Coronary artery (tissue), 2 donors: ENCODE measurements at places on chromosomes 4 and X.
A peak's percentile ranks its signal among the peaks of the same experiment; 100 is the strongest.

- DNase-seq = no peak
Measured at GRCh38 chr4:121227341-121227792, 63.2 kb upstream of the TNIP3 start.

GRCh38 chr4:23202712-23203247 lies 510.0 kb downstream of the GBA3 start:
- no peak for DNase-seq

- no peak for DNase-seq
Measured at GRCh38 chrX:104343428-104344129, 88.8 kb upstream of the ESX1 start.

- DNase-seq = no peak
Measured at GRCh38 chr4:4818415-4819212, 40.9 kb upstream of the MSX1 start.

- no peak for DNase-seq
Measured at GRCh38 chr4:165844161-165844560, 28.9 kb upstream of the TLL1 start.

- no peak for DNase-seq
Measured at GRCh38 chr4:59973492-59973891, 1226.6 kb upstream of the ADGRL3 start.

DNA sequence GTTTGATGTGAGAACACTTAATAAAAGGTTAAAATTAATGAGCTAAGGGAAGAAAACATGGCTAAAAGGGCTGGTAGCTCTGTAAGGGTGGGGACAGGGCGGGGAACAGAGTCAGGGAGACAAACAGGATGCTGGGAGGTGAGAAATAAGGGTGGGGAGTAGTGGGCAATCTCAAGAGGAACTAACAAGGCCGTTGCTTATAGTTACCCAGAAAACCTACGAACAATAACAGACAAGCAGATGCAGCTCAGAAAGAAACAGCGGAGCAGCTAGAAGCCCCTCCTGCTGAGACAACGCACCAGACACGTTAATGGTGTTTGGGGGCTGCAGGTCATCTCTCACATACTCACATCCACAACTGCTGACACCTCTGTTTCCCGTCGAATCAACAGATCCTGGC lies 9.7 kb upstream of the KLF3 start:
- no peak for DNase-seq

- no peak for DNase-seq
Measured at GRCh38 chr4:66736606-66737005, 808.7 kb downstream of the CENPC start.

DNA sequence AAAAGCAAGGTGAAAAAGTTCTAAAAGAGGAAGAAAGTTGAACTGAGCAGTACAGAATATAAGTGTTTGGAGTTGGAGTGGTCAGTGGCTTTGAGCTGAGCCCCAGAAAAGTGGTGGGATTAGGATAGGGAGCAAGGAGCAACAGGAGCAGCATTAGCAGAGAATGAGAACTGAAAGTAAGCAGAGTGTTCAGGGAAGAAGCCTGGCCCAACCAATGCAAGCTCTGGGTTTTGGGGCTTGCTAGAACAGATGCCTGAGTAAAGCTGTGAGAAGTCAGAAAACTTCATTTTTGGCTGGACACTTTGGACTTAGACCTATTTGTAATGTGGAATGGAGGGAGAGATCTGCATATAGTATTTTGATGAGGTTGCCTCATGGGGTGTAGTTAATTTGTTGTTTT lies 17.8 kb downstream of the JADE1 start:
- DNase-seq = no peak

DNA sequence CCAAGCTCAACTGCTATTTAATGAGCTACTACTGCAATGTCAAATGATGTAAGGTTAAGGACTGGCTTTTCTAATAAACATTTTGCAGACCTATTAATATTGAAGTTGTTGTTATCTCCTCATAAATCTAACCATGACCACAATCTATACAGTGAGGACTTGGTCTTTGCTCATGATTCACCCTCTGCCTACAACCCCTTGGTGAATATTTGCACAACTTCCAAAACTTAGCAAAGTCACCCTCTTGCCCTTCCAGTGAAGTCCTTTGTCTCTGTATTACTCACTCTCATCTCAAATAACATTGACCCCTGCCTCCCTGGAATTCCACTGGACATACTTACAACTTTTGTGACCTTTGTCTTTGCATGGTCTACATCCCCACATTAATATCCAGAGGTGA lies 204.5 kb downstream of the KCNIP4 start:
- DNase-seq = no peak

GRCh38 chr4:40395908-40396793 lies 61.0 kb downstream of the CHRNA9 start:
- no peak for DNase-seq

- no peak for DNase-seq
Measured at GRCh38 chr4:37008199-37008598, 236.3 kb upstream of the NWD2 start.

DNA sequence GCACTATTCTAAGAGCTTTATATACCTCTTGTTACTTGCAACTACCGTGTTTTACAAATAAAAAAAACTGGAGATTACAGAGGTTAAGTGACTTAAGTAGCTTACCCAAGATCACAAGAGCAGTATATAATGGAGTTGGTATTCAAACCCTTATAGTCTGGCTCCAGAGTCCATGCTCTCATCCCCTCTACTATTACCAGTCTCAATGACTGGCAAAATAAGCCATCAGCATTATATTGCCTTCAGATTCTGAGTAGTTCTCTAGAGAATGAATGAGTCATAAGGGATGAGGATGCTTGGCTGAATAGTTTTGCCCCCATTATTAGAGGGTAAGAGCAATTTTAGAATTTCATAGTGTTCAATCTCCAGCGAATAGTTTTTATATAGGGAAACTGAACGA lies 170.1 kb upstream of the ATOH1 start:
- DNase-seq = no peak

- no peak for DNase-seq
Measured at GRCh38 chr4:106418444-106418843, 49.9 kb upstream of the GIMD1 start.

DNA sequence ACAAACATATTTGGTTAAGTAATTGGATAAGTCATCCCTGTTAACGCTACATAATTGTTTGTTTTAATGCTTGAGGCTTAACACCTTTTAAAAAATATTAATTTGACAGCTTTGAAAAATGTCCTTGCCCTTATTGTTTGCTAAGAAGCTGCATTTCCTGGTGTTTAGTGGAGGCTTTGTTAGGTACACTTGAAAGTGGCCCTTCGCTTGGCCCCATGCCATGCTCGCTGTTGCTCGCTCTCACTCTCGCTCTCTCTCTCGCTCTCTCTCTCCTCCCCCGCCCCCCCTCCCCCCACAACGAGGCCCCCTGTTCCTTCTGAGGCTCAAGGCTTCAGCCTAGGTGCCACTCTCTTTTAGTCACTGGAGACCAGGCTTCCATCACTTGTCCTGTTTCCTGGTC lies 139.6 kb downstream of the DCLK2 start:
- no peak for DNase-seq

DNA sequence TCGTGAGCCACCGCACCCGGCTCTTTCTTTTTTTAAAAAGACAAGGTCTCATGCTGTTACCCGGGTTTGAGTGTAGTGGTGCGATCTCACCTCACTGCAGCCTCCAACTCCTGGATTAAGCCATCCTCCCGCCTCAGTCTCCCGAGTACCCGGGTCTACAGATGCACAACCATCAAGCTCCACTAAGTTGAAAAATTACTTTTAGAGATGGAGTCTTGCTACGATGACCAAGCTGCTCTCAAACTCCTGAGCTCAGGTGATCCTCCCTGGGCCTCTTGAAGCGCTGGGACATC lies 2.0 kb downstream of the SLC25A6 start:
- no peak for DNase-seq

DNA sequence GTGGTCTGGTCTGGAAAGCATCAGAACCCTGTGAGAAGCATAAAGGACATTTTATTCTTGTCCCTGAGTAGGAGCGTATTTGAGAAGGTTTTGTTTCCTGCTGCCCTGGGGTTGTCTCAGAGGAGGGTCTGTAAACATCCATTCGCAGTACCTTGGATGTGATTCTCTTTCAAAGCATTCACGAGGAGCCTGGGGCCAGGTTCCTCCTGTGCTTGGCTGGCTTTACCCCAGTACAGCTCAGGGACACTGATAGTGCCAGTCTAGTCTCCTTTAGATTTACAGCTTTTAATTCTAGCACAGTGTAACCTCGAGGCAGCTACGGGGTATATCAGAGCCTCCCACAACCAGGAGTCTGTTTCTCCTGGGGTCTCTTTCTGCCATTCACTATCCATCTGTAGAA lies 2.7 kb downstream of the CLRN2 start:
- no peak for DNase-seq

- no peak for DNase-seq
Measured at GRCh38 chr4:103915224-103915869, 195.6 kb upstream of the TACR3 start.

GRCh38 chr4:8912506-8912905 lies 40.9 kb upstream of the HMX1 start:
- DNase-seq = peak; percentile 29

DNA sequence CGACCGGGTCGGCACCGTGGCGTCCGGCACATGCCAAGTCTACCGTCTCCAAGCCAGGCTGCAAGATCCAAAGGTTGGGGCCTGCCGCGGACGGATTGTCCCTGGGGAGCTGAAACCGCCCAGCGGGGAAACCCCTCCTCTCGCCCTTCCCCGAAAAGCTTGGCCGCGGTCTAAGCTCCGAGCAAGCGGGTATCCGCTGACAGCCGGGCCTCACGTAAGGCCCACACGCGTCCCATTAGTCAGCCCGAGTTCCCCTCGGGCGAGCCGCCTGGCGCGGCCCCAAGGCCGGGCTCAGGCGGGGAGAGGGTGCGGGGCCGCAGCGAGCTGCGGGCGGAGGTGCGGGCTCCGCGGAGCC lies 6.8 kb upstream of the BCOR start:
- peak; percentile 83 for DNase-seq

DNA sequence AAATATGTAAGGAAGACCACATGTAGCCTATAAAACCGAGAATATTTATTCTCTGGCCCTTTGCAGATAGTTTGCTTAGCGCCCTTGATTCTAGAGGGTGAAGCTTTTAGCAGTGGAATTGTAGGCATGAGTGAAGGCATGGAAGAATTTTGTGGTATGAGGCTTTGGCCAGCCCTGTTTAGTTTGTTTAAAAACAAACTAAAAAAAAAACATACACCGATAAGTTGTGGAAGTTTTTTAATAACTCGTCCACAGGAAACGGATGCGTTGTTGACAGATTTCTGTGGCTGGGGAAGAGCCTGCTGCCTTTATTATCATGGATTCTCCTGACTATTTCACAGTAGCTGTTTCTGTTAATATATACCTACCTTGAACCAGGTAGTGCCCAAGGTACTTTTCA lies 194.7 kb upstream of the LNX1 start:
- no peak for DNase-seq

- DNase-seq = no peak
Measured at GRCh38 chr4:81577392-81577791, 105.7 kb upstream of the RASGEF1B start.

DNA sequence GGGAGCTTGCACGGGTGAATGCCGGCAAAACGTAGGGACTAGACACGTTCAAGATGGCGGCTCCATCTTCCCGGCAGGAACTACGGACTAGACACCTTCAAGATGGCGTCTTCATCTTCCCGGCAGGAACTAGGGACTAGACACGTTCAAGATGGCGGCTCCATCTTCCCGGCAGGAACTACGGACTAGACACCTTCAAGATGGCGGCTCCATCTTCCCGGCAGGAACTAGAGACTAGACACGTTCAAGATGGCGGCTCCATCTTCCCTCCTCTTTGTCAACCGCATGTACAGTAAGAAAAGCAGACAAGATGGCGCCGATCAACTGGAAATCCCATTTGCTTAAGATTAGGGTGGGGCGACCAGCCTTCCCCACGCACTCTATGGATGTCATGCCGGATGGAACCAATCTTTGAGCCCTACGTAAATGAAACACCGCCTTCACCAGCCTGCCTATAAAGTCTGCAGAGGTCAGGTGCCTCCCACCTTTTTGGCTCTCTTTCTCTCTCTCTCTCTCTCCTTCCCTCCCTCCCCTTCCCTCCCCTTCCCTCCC lies 222.4 kb downstream of the CRLF2 start:
- peak; percentile 87 for DNase-seq

DNA sequence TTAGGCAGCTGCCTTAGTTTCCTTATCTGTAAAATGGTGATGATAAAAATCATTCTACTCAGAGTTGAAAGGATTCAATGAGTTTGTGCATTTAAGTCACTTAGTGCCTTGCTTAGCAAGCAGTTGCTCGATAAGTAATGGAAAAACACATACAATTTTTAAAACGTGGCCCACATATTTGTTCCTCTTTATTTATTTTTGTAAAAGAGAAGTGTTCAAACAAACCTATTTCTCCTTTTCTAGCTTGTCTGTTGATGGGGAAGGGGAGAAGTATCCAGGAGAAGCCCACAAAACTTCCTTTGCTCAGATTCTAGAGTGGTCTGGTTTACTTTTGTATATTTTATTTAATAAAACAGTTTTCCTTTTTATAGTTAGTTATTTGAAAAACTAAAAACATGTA lies 3.3 kb upstream of the HPGDS start:
- no peak for DNase-seq

DNA sequence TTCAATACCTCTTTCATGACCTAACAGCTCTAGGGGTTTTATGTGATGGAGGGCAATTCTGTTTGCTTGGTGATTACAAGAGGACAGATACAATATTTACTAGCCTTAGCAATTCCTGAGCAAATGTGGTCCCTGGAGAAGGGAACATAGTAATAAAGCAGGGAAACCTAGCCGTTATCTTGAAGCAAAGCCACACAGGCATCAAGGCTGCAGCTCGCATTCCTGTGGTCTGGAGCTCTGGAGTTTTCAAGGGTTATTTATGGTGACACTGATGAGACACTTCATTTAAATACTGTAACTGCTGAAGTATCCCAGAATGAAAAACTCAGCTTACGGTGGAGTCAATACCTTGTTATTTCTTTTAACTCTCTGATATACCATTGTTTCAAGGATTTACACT lies 66.8 kb downstream of the AFF2 start:
- no peak for DNase-seq

- DNase-seq = no peak
Measured at GRCh38 chrX:104707572-104707971, 141.6 kb downstream of the IL1RAPL2 start.

GRCh38 chr4:71187404-71188155 lies 151.2 kb upstream of the SLC4A4 start:
- DNase-seq = no peak

- no peak for DNase-seq
Measured at GRCh38 chrX:17038277-17038676, 91.8 kb downstream of the REPS2 start.

GRCh38 chr4:105469736-105470135 lies 4.1 kb downstream of the PPA2 start:
- no peak for DNase-seq

DNA sequence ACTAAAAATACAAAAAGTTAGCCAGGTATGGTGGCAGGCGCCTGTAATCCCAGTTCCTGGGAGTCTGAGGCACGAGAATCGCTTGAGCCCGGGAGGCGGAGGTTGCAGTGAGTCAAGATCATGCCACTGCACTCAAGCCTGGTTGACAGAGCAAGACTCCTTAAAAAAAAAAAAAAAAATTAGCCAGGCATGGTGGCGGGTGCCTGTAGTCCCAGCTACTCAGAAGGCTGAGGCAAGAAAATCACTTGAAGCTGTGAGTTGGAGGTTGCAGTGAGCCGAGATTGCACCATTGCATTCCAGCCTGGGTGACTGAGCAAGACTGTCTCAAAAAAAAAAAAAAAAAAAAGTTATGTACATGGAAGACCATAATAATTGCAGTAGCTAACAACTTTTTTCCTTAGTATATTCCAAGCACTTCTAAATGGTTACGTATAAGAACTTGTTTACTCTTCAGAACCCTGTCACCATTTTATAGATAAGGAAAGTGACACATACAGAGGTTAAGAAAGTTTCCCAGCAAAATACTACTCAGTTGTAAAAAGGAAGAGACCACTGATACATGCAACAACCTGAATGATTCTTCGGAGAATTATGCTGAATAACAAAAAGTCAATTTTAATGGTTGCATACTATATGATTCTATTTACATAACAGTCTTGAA lies 24.5 kb downstream of the RUFY3 start:
- DNase-seq = no peak
